ENCODE measurements at places on chromosomes 3 and 15. TPM values are rescaled to one million over a fixed set of nuclear protein-coding genes. Genes with fewer than 3 reads are reported as not detected.

The GP9 gene
- total RNA-seq: not detected

The SEMA7A gene
- total RNA-seq: 0.76 TPM

The SLC25A26 gene
- 21.8 TPM for total RNA-seq

The GPR156 gene
- 0.10 TPM for total RNA-seq

The RASL12 gene
- total RNA-seq: not detected

The ZWILCH gene
- total RNA-seq: 20.3 TPM

The RTP3 gene
- total RNA-seq: not detected

The CYFIP1 gene
- total RNA-seq: 102 TPM

The ARL8B gene
- total RNA-seq: 58.1 TPM

The CD86 gene
- not detected for total RNA-seq

The INKA1 gene
- total RNA-seq: 15.4 TPM

The ARIH1 gene
- 52.2 TPM for total RNA-seq

The TMC3 gene
- total RNA-seq: not detected

The CATSPER2 gene
- total RNA-seq: 1.6 TPM

The LXN gene
- 72.1 TPM for total RNA-seq

The ZNF660 gene
- 1.4 TPM for total RNA-seq

The ZNF280D gene
- total RNA-seq: 52.0 TPM

The CDHR4 gene
- total RNA-seq: not detected

The USP4 gene
- 27.6 TPM for total RNA-seq

The VILL gene
- 5.8 TPM for total RNA-seq

The CFAP100 gene
- total RNA-seq: not detected

The SRP14 gene
- 127 TPM for total RNA-seq

The EPM2AIP1 gene
- total RNA-seq: 14.0 TPM

The CYP1A2 gene
- total RNA-seq: not detected

The VPS8 gene
- total RNA-seq: 50.6 TPM

The CACNA2D3 gene
- not detected for total RNA-seq

The SATB1 gene
- total RNA-seq: 8.7 TPM

The GORASP1 gene
- 65.7 TPM for total RNA-seq

The FBXO22 gene
- 43.6 TPM for total RNA-seq

The RBM5 gene
- total RNA-seq: 151 TPM

The TM4SF1 gene
- total RNA-seq: 957 TPM

The TUSC7 gene
- total RNA-seq: not detected

The GP5 gene
- not detected for total RNA-seq

The SAMMSON gene
- not detected for total RNA-seq

The SLC28A2 gene
- total RNA-seq: not detected

The PDE12 gene
- total RNA-seq: 31.3 TPM

The CYP8B1 gene
- not detected for total RNA-seq

The ISL2 gene
- 0.33 TPM for total RNA-seq

The GPR15 gene
- total RNA-seq: not detected

The EPHB3 gene
- total RNA-seq: not detected

The BCHE gene
- total RNA-seq: 3.8 TPM

All from vein endothelial cell (primary cell).